ENCODE measurements at places on chromosomes 16 and 17. TPM values are rescaled to one million over a fixed set of nuclear protein-coding genes. Genes with fewer than 3 reads are reported as not detected.

DNA sequence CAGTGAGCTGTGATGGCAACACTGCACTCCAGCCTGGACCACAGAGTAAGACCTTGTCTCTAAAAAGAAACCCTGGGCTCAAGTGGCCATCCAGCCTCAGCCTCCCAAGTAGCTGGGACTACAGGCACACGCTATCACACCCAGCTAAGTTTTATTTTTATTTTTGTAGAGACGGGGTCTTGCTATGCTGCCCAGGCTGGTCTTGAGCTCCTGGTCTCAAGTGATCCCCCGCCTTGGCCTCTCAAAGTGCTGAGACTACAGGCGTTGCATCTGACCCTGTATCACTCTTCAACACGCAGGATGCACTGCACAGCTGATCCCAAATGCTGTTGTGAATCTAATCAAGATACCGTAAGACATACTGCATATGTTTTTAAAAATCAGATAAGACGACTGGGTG lies 23.0 kb downstream of the ANKRD11 start:
- no peak for DNase-seq

DNA sequence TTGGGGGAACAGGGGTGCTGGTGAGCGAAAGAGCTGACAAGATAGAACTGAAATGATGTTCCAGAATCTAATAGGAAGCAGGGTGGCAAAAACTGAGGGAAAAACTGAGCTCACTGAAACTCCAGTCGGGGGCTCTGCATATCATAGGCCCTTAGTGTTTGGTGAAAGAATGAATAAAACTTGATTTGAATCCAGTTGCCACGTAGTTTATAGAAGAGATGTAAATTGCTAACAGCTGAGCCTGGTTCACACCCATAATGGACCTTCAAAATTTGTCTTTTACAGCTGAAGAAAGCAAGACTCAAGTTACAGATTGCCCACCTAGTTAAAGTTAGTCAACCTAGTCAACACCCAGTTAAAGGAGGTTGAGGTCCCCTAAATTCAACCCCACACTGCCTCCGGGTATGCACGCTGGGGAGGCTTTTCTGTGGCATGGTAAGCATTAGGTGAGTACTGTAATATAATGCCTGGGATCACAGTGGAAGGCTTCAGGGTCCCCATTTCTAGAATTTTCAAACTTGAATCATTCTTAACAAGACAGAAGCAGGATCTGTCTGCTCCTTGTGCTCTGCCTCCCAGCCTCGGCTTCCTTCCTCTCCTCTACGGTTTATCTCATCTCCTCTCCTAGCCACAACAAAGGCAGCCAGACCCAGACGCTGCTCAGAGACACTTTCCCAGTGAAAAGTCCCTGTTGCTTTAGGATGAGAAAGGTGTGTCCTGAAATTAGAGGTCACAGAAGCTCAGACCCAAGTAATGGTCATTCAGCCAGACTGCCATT lies 26.9 kb upstream of the SUPT4H1 start:
- no peak for DNase-seq

DNA sequence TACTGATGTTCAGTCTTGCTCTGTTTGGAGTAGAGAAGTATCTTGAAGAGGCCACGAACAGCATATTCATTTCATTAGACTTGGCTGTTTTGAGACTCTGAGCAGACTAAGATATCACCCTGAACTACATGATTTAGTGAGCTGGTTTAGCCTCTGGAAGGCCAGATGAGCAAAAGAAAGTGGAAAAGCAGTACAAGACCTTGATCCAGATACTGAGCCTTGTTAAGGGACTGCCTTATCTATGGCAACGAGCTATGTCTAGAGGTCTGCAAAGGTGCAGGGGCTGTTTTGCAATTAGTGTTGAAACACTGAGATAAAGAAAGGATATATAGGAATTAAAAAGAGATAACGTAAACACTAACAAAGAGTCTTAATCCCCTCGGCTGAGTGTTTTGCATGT lies 231.4 kb downstream of the IRX3 start:
- DNase-seq, result no peak

GRCh38 chr17:73643001-73643851 lies 1.0 kb downstream of the SDK2 start:
- DNase-seq, result peak; percentile 61

DNA sequence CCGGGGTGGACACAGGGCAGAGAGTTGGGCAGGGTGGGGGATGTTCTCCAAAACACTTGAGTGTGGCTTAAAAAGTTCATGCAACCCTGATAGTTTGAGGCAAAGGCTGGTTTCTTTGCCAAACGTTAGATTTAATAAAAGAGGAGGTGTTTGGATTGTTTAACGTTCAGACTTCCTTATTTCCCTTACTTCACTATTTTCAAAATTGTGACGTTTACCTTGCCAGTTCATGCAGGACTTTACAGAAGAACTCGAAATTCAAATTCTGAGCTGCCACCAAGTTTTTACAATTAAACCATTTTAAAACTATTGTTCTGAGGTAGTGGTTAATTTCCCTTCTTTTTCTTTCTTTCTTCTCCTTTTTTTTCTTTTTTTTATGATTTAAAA lies 5.5 kb downstream of the SEC14L1 start:
- no peak for DNase-seq

DNA sequence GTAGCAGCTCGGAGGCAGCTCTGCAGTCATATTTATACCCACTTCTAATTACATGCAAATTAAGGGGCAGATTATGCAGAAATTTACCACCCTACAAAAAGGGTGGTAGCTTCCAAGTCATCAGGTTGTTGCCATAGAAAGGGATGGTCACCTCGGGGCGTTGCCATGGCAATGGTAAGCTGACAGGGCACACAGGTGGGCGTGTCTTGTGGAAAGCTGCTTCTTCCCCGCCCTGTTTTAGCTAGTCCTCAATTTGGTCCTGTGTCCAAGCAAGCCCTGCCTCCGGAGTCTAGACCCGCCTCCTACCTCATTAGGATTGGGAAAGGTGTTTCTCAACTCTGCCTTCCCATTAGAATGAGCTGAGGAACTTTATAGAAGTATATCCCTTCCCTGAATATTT lies 98.7 kb downstream of the HS3ST2 start:
- peak; percentile 80 for DNase-seq

DNA sequence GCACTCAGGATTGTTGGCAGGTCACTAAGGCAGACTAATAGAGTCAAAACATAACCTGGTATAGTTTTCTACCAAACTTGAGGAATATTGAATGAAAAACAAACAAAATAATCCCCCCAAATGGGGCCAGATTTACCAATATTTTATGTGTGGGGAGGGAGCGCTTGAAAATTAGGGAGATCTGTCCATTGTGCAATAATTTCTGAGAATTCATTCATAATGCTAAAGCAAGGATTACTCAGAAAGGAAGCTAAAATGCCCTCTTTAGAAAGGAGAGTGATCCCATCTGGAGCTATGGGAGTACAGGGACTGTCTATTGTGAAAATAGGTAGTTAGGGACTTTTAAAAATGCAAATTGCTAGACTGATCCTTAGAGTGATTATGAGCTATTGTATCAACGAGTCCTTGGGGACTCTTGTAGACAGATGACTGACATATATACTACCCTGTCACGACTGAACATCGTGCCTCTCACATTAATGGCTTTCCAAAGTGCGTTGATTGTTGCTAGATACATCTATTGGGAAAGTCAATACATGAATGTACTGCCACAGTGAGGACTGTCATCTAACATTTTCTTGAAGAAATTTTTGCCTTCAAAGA lies 193.6 kb downstream of the AATF start:
- DNase-seq, result no peak

GRCh38 chr16:67399749-67400704 lies 6.7 kb upstream of the TPPP3 start:
- DNase-seq, result no peak

DNA sequence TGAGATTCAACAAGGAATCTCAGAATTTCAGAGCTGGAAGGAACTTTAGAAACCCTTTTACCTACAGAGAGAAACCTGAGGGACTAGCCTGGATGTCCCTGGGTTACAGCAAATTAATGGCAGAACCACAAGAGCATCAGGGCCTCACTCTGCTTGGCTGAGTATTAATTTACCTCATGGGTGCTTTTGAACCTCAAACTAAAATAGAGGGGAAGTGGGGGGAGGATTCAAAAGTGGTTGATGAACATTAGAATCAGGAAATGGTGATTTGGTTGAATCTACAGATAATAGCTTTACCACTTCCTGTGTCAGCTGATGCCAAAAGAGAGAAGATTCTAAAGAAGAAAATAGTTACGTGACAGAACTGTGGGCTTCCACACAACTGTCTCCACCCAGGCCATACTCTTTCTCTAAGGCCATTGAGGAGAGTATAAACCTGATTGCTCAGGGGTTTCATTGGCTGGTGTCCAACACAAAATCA lies 11.3 kb upstream of the SKAP1 start:
- DNase-seq, result no peak

GRCh38 chr16:56234737-56235136 lies 43.4 kb downstream of the GNAO1 start:
- no peak for DNase-seq

DNA sequence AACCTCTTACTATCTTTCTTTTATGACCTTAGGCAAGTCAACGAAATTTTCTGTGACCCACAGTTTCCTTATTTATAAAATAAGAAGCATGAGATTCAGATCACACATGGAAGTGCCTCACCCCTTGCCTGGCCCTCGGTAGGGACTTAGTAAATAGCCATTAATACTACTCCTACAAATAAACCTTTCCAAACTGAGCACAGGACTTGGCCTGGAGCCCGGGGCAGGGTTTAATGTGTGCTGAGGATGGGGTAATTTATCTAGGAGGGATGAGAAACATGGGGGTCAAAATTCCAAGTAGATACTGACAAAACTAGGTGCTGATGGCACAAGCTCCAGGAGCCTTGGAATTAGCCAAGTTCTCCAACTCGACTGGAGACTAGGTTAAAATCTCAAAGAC lies 35.0 kb downstream of the PITPNC1 start:
- DNase-seq, result no peak

GRCh38 chr17:40480501-40481003 lies 20.9 kb downstream of the TNS4 start:
- DNase-seq, result no peak

GRCh38 chr17:80891397-80892018 lies 100.1 kb upstream of the CHMP6 start:
- DNase-seq, result no peak

GRCh38 chr17:68352041-68352440 lies 60.7 kb downstream of the ARSG start:
- DNase-seq, result no peak

- peak; percentile 58 for DNase-seq
These were observed 37.5 kb downstream of the SDR42E1 start for GRCh38 chr16:81973737-81974136.

DNA sequence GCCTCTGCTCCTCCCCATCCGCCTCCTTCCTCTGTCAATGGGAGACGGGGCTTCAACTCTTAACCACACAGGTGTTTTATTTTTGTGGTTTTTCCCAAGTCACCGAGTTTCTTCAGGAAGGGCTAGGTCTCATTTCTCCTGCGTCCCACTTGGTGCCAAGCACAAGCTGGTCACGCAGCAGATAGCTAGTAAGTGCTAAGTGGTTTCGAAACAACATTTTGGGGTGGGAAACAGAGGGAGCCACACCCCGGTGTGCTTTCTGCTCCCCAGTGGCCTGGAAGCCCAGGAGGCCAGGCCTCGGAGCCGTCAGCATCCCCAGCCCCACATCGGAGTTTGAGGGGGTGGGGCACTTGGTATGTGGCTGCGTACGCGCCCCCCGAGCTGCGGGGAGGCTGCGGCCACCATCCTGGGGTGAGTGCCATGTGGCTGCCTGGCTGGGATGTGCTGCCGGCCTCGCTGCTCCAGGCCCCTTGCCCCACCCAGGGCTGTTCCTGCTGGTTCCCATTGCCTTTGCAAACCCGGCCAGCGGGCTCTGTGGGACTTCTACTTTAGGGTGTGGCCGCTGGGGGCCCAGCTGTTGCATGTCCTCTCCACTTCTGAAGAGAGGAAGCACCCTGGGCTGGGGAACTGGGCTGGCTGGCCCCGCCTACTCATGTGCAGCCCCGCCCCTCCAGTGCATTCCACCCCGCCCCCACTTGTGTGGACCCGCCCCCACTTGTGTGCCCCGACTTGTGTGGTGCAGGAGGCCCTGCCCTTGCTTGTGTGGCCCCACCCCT lies 55.6 kb downstream of the BAIAP2 start:
- DNase-seq, result peak; percentile 78

DNA sequence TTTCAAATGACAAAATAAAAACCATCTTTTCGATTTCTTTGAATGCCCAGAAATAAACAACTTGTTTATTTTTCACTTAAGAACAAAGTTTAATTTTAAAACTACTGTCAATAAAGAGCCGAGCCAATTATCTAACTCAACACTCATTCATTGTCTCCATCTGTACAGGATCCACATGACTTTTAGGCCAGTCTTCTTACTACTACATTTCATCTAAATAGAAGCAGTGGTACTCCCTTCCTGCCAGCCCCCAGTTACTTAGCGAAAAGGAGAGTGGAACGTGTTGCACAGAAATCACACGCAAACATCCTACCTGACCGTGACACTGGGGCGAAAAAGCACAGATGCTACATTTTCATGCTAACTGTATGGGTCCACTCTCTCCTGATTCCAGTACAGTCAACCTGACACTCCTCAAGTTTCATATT lies 1.2 kb downstream of the GNA13 start:
- no peak for DNase-seq

GRCh38 chr17:50837286-50837979 lies 2.0 kb downstream of the WFIKKN2 start:
- DNase-seq, result no peak

DNA sequence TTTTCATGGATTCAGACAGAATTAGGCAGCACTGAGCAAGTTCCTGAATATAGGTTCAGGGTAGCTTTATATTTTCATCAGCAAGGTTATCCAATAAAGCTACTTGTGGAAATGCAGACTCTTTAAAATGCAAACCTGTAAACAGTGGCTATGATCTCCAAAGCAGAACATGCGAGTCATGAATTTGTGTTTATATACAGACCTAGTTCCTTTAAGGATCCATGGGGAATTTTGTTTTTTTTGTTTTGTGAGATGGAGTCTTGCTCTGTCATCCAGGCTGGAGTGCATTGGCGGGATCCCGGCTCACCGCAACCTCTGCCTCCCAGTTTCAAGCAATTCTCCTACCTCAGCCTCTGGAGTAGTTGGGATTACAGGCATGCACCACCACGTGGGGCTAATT lies 14.8 kb downstream of the CLEC16A start:
- no peak for DNase-seq

GRCh38 chr16:85759631-85760419 lies 8.9 kb upstream of the C16orf74 start:
- peak; percentile 66 for DNase-seq

GRCh38 chr17:66373944-66374817 lies 71.8 kb downstream of the PRKCA start:
- peak; percentile 21 for DNase-seq

GRCh38 chr16:31225193-31225592 lies 8.3 kb upstream of the PYDC1 start:
- no peak for DNase-seq

- DNase-seq, result no peak
These were observed 250.0 kb downstream of the SOX9 start for GRCh38 chr17:72370819-72371218.

- DNase-seq, result peak; percentile 62
These were observed 785 bp downstream of the UBALD1 start for GRCh38 chr16:4613636-4614570.

Gene FOXL1
- 0.12 TPM for total RNA-seq

Gene SCGB1C2
- total RNA-seq, result not detected

Gene MAPK7
- 40.8 TPM for total RNA-seq

Gene SLC25A11
- 70.4 TPM for total RNA-seq

Gene CES5A
- not detected for total RNA-seq

Gene GAST
- total RNA-seq, result not detected

Gene CD300H
- total RNA-seq, result not detected

Gene SP6
- total RNA-seq, result 1.0 TPM

Gene DUS1L
- 110 TPM for total RNA-seq

Gene ARHGAP44
- 10.1 TPM for total RNA-seq

Gene VAT1L
- 22.0 TPM for total RNA-seq

Gene KNOP1
- total RNA-seq, result 56.1 TPM

Gene HOXB9
- total RNA-seq, result not detected

Gene SYNGR3
- 72.2 TPM for total RNA-seq
